CD14-positive monocyte (primary cell): ENCODE measurements at places on chromosomes 5 and 9. TPM values are rescaled to one million over a fixed set of nuclear protein-coding genes. Genes with fewer than 3 reads are reported as not detected.

The NTNG2 gene
- polyA plus RNA-seq, result 10.0 and 24.6 TPM in 2 replicates

The SELENOP gene
- polyA plus RNA-seq, result 0.33 TPM in 1 of 2 replicates, not detected in the other

The TRIO gene
- polyA plus RNA-seq, result 2.1 TPM

The IL13 gene
- not detected for polyA plus RNA-seq

The LCN12 gene
- 0.20 and 0.29 TPM in 2 replicates for polyA plus RNA-seq

GRCh38 chr5:20446121-20446520 lies 458.1 kb upstream of the CDH18 start:
- H3K4me1 ChIP-seq, result no peaks in the 10 kb centered on the region
- no peaks in the 10 kb centered on the region for H3K36me3 ChIP-seq
- no peak overlapping the region for H3K27ac ChIP-seq
- H3K4me3 ChIP-seq, result no peak overlapping the region
- H3K27me3 ChIP-seq, result no peaks in the 10 kb centered on the region

DNA sequence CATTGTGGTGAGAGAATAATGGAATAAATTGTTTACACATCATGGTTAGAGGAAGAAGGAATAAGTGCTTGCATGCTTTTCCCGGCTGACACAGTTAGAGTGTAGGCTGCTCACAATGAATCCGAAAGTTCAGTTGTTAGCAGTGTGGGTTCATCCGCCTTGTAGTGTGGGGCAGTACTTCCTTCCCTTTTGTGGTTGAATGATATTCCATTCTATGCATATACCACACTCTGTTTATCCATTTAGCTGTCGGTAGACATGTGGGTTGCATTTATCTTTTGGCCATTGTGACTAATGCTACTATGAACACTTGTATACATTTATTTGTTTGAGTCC lies 84.0 kb downstream of the COL5A1 start:
- H3K27me3 ChIP-seq, result no peaks in the 10 kb centered on the region
- no peaks in the 10 kb centered on the region for H3K36me3 ChIP-seq
- no peak overlapping the region for H3K27ac ChIP-seq
- peaks cover 13% of the 10 kb centered on the region for H3K4me1 ChIP-seq

DNA sequence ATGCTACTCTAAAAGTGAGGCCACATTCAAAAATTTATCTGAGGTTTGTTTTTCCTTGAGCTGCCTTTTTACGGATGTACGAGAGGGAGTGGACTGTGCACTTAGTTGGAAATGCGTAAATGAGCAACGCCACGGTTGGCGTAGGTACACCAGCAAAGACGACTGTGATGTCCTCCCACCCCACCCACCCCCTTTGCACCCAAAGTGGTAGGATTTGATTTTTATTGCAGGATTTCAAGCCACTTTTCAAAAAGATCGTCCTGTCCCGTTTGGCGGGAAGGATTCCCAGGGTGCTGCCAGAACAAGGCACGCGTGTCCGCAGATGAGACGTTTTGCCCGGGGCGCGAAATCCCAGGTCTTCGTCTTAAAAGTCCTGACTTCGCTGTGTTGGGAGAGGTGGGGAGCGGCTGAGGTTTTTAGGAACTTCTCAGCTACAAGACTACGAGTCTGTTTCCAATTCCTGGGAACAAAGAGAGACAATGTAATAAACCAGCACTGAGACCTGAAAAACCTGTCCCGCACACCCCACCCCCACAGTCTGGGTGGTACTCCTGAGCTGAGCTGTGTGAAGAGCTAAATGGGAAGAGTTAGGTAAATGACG lies 1.0 kb upstream of the TLE1 start:
- H3K36me3 ChIP-seq, result no peaks in the 10 kb centered on the region
- H3K27ac ChIP-seq, result no peak overlapping the region
- DNase-seq, result no peak
- H3K27me3 ChIP-seq, result peaks cover 61% of the 10 kb centered on the region
- peak overlapping the region; percentile 75 for H3K4me3 ChIP-seq

- H3K4me1 ChIP-seq, result peaks cover 42% of the 10 kb centered on the region
- no peak overlapping the region for H3K4me3 ChIP-seq
- H3K36me3 ChIP-seq, result no peaks in the 10 kb centered on the region
- DNase-seq, result no peak
These were observed 44.5 kb downstream of the PTTG1 start for GRCh38 chr5:160466116-160466515.

GRCh38 chr5:98846520-98846919 lies 73.1 kb downstream of the RGMB start:
- no peaks in the 10 kb centered on the region for H3K27me3 ChIP-seq
- H3K4me3 ChIP-seq, result no peak overlapping the region
- H3K36me3 ChIP-seq, result no peaks in the 10 kb centered on the region
- DNase-seq, result no peak
- H3K27ac ChIP-seq, result no peak overlapping the region

DNA sequence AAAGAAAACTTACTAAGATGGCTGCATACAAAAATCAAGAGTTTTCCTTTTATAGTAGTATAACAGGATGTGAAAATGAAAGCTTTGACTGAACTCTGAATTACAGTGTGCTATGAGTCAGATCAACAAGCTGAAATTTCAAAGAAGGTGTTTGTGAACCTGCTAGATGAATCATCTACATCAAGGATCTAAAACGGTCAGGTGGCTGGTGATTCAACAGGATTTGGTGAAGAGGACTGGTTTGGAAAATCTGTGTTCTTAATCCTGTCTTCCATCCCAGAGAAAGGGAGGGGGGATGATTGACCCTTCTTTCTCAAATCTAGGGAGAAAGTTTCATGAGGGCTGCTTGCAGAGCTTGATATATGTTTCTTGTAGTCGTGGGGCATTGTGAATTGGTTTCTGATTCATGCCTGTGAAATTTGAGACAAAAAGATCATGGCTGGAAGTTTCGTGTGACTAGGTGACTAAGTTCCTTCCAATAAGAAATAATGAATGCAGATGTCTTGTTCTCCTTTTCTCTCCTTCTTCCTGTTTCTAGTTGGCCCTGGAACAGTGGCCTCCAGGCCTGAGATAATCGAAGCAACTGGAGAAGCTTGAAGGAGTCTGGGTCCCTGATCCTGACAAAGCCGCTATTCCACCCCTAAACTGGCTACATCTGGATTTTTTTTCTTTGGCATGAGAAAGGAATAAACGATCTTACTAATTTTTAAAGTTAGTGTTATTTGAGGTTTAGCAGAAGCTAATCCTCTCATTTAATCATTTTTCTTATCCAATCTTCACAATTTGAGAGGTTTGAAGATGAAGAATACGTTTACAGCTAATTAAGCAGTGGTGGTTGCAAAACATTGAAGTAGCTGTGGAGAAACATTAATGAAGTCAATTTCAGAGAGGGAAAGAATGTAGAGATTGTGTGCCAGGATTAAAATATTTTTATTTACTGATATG lies 67.2 kb downstream of the MRPS30 start:
- H3K27ac ChIP-seq, result no peak overlapping the region
- H3K4me1 ChIP-seq, result no peaks in the 10 kb centered on the region
- no peaks in the 10 kb centered on the region for H3K27me3 ChIP-seq
- H3K4me3 ChIP-seq, result no peak overlapping the region
- DNase-seq, result no peak

DNA sequence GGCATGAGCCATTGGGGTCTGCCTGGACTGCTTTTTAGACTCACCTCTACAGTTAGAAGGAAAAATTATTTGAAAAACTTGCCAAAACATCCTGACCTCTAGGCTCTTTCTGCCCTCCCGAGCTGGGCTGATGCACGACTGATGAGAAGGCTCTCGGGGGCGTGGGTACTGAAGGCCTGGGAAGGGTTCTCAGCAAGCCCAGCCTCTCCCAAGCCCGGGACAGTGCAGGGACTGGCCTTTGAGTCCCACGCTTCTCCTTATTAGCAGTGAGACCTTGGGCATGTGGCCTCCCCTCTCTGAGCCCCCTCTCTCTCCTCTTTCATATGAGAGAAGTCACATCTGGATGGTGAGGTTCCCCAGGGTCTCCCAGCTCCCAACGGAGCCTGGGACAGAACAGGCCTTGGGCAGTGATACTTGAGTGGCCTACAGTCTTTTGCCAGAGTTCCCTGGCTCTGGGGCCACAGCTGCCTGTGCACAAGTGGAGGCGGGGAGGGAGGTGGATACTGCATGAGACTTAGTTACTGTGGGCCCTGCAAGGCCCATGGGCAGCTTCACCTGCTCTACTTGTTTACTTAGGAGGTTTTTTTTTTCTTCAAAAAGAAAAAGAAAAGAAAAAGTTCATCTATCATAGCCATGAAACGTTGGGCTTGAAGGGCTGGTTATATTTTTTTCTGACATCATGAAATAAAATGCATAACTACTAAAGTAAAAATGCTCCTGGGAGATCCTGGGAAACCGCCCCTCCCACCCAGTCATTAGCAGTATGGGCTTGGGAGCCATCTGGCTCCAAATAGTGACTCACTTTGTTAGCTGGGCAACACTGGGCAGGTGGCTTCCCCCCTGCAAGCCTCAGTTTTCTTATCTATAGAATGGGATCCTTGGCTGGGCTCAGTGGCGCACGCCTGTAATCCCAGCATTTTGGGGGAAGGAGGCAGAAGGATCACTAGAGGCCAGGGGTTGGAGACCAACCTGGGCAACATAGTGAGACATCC lies 139.4 kb downstream of the GAPVD1 start:
- no peak overlapping the region for H3K27ac ChIP-seq
- no peak for DNase-seq
- no peaks in the 10 kb centered on the region for H3K27me3 ChIP-seq

DNA sequence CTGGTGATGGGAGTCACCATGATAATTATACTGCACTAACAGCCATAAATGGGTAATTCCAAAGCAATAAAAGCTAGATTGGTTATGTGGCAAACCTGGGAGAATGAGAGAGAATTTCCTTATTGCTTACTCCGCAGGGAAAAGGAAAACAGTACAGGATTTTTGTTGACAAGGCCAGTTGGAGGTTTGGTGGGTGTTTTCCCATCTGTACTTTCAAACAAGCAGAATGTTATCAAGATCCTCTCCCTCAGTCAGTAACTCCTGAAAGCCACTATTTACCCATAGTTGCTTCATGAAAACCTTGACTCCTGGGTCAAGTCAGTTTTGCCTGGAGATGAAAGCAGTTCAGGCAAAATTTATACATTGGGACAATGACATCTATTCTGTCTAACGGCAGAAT lies 26.4 kb downstream of the IL9 start:
- H3K36me3 ChIP-seq, result no peaks in the 10 kb centered on the region
- H3K27ac ChIP-seq, result no peak overlapping the region
- no peak overlapping the region for H3K4me3 ChIP-seq
- no peaks in the 10 kb centered on the region for H3K27me3 ChIP-seq

GRCh38 chr9:33464045-33464636 lies 9.6 kb downstream of the NOL6 start:
- no peaks in the 10 kb centered on the region for H3K27me3 ChIP-seq
- DNase-seq, result no peak
- H3K4me3 ChIP-seq, result no peak overlapping the region
- peaks cover 89% of the 10 kb centered on the region for H3K36me3 ChIP-seq
- no peak overlapping the region for H3K27ac ChIP-seq
